Stimulated activated CD8-positive, alpha-beta memory T cell treated with anti-CD3 and anti-CD28 coated beads, Interleukin-4, amount 100 ng/mL, for 48 hours (primary cell): ENCODE measurements at places on chromosomes 11 and 22.

DNA sequence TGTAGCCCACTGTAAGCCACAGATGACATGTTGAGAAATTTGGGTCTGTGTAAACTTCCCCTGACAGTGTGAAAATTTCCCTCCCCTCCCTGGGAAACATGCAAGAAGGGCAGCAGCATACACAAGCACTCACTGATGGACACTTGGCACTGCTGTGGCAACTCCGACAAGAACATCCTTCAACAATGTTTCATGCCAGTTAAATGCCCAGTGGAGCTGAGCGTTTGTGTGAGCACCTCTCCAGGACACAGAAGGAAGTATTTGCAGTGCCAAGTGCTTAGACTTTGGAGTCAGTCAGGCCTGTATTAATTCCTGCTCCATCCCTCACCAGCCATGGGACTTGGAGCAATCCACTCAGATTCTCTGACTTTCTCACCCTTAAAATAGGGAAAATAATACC, 17.7 kb downstream of the C11orf87 start:
- DNase-seq, result no peak

GRCh38 chr11:125140233-125140632, 24.3 kb upstream of the PKNOX2 start:
- DNase-seq, result no peak

DNA sequence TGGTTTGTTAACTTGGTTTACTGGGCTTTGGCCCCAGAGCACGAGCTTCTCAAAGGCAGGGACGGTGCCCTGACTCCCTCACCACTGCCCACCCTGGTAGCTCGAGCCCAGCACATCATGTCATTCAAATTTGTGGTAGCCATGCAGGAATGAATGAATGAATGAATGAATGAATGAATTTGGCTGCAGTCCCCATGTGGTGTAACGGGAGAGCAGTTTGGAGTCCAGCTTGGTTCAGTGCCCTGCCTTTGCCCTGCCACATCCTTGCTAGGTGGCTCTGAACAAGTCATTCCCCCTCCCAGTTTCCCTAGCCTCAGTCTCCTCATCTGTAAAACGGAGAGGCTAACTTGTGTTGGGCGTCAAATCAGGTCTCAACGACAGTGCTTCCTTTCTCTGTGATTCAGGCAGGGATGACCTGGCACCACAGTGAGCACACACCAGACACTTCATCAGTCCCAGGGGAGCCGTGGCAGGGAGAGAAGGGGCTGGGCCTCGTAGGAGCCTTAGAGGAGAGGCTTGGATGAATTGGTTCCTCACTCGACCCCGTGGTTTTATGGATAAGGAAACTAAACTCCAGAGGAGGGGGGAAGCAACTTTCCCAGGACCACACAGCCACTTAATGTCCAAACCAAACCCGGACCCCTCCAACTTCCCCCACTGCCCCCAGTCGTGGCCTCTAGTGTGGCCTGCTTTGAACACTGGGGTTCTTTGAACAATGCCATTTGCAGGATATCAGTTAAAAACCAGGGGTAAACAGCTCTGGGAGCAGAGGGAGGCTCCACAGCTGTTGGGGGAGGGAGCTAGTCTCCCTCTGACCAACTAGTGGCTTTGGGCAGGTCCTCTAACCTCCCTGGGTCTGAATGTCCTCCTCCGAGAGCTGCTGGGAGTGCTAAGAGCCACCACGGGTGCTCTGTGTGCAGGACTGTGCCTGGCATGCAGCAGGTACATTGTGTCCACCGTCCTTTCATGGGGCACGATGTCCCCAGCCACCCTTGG, 86.2 kb downstream of the CACNA1I start:
- DNase-seq, result no peak

DNA sequence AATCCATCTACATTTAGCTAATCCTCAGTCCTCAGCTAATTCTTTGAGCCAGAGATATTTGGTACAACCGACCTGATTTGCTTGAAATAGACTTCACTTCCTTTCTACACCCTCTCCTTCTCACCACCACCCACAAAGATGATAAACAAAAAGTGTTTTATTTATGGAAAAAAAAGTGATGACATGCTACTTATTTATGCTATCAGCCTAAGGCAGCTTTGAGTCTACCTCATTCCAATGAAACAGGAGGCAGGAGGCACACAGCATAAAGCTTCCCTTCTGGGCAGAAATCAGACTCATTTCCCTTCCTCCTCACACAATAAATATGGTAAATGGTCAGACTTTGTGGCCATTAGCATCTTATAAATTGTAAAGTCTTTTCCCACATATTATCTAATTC, 325.7 kb downstream of the SOX6 start:
- DNase-seq, result no peak

GRCh38 chr11:102489186-102490145, 36.9 kb upstream of the TMEM123 start:
- DNase-seq, result no peak

GRCh38 chr11:125073616-125074483, 10.7 kb downstream of the SLC37A2 start:
- peak; percentile 11 for DNase-seq

DNA sequence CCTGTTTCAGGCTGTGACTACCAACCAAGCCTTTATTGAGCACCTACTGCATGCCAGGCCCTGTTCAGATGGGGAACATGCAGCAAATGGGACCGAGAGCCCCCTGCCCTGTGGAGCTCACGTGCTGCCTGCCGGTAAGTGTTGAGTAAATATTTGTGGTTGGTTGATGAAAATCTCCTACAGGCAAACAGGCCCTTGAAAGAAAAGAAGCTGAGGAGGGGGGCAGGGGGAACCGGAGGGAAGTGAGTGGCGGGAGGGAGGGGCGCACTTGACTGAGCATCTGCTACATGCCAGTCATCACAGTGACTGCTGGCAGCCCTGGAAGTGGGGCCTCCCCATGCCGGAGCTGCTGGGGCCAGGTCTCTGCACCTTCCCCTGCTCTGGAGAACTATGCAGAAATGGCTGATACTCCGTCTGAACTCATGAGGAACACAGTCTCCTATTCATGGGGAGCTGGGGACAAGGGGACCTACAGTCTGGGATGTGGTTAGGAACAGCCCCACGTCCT, 34.2 kb downstream of the MACROD1 start:
- DNase-seq, result no peak

DNA sequence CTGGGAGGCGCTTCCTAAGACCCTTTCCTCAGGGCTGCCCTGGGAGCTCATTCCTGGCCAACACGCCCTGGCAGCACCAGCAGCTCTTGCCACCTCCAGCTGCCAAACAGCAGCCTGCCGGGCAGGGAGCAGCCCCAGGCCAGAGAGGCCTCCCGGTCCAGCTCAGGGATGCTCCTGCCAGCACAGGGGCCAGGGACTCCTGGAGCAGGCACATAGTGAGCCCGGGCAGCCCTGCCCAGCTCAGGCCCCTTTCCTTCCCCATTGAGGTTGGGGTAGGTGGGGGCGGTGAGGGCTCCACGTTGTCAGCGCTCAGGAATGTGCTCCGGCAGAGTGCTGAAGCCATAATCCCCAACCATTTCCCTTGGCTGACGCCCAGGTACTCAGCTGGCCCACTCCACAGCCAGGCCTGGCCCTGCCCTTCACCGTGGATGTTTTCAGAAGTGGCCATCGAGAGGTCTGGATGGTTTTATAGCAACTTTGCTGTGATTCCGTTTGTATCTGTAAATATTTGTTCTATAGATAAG, 7.6 kb downstream of the SLC39A13 start:
- DNase-seq, result no peak

DNA sequence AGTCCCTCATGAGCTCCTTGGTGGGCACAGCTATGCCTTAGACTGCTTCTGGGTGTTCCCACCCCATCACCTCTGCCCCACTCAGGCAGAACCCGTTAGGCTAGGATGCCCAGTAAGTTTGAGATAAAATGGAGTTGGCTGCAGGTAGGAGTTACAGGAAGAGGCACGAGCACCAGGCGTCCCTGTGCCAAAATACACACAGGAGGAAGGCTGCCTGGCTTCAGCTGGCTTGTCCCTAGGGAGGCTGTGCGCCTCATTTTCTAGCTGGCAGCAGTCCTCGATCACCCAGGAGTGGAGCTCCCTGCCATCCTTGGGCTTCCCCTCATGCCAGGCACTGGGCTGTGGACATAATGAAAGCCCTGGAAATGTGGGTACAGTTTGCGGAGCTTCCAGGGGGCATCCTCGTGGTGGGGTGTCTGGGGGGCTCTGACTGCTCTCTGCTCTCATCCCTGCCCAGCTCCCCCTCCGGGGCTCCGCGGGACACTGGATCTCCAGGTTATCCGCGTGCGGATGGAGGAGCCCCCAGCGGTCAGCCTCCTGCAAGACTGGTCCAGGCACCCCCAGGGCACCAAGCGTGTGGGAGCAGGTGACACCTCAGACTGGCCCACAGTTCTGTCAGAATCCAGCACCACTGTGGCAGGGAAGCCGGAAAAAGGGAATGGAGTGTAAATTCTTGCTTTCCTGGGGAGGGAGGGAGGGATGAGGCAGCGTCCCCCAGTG, 12.3 kb upstream of the MARK2 start:
- DNase-seq, result no peak

GRCh38 chr22:25702040-25702439, 39.9 kb upstream of the MYO18B start:
- no peak for DNase-seq

DNA sequence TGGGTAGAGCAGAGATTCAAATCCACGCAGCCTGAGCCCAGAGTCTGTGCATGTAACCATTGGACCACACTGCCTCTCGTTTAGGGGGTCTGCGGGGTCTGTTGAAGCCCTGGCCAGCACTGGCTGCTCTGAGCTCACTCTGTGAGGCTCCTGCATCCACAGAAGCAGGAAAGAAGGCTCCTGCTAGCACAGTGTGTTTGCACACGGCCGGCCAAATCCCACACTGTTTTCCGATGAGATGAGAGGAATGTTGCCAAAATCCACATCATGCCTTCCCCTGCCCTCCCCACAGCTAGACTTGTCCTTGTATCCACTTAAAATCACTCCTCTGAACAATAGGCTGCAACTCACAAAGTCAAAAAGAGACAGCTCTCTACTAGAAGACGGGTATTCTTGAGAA, 10.6 kb upstream of the SLC22A12 start:
- no peak for DNase-seq

GRCh38 chr22:24565077-24565476, 9.3 kb downstream of the SNRPD3 start:
- no peak for DNase-seq

- no peak for DNase-seq
Observed at GRCh38 chr11:66933531-66933930, 24.7 kb downstream of the PC start.

DNA sequence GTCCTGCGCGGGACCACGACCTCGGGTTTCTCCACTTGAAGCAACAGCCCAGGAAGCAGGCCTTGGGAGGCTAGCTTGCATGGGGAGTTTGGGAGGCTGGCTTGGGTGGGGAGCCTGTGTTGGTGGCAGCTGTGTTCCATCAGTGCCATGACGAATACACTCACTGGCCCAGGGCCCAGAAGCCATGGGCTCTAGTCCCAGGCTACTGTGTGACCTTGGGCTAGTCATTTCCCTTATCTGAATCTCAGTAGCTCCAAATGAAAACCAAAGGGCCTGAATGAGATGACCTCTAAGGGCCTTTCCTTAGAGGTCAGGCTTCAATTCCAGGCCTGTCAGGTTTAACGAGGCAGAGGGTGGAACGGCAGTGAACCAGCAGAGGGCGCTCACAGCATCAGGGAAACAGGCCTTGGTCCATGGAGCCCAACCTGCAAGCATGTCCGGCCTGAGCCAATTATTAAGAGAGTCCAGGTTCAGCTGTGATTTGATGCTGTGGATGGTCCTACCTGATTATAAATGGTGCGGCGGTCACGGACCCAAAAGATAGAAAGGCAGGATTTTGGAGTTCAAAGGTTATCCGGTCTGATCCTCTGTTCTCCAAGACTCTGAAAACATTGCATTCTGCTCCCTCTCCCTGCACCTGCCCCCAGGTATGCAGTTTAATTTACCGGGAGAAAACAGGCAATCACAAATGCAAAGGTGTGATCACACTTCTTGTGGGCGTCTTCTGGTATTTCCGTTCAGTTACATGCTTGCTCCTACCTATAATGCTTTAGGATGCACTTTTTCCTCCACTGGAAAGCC, 15.9 kb downstream of the PTPN5 start:
- DNase-seq, result peak; percentile 90

- DNase-seq, result peak; percentile 44
Observed at GRCh38 chr11:68312780-68313573, 586 bp downstream of the LRP5 start.

DNA sequence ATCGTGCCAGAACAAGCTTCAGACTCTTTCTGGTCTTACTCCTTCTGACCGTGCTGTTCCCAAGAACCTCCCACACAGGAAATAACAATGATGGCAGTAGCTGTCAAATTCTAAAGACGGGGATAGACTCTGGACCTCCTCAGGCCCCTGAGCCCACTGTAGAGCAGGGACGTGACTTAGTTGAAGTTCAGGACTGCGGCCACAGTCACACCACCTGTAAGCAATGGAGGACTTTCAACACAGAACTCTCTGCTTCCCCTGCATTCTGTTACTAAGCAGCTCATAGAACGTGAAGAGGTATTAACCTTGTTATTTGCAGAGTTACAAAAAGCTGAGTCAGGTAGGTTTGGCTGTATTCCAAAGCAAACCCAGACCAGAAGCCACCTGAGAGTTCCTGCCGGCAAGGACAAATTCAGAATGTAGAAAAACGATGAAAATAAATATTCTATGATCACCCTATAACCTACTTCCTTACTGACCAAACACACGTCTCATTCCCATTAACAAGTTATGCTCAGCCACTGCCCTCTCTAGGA, 12.7 kb downstream of the TMEM45B start:
- DNase-seq, result no peak

DNA sequence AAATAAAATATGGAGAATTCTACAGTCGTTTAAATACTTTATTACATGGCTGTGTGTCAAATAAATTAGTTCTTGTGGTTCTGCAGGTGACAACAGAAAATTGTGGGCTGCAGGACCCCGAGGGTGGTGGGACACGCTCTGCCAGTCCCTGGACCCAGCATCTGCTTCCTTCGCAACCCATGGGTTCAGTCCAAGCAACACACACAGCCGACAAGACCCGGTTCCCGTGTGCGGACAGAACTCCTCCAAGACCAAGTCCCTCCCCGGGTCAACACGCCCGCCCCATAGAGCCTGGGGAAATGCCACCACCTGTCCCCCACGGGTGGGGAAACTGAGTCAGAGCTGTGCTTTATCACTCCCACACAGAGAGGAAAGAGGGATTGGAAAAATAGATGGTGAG, 238.9 kb downstream of the BRD1 start:
- no peak for DNase-seq

GRCh38 chr11:125923012-125923579, 18.8 kb downstream of the DDX25 start:
- peak; percentile 71 for DNase-seq
